Stimulated activated CD4-positive, alpha-beta T cell treated with anti-CD3 and anti-CD28 coated beads, Interleukin-15, amount 100 ng/mL, for 48 hours (primary cell): ENCODE measurements at places on chromosomes 11 and 22.

DNA sequence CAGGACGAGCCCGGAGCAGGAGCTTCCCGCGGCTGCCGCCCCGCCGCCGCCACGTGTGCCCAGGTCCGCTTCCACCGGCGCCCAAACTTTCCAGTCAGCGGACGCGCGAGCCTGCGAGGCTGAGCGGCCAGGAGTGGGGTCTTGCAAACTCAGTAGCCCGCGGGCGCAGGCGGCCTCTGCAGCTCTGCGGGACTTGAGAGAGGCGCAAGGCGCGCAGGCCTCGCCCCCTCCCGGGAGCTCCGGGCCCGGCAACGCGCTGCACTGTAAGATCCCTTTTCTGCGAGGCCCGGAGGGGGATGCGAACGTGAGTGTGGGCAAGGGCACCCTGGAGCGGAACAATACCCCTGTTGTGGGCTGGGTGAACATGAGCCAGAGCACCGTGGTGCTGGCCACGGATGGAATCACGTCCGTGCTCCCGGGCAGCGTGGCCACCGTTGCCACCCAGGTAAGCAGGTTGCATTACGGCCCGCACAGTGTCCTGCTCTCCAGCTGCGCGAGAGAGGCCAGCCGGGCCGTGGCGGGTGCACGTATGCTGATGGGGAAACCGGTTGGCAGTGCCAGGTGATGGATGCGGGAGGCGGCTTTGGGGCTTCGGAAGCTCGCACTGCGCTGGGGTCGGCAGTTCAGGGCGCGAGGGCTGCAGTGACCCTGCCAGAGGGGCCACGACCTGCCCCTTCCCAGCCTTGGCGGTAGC lies 2.0 kb downstream of the SLC6A5 start:
- DNase-seq = no peak

DNA sequence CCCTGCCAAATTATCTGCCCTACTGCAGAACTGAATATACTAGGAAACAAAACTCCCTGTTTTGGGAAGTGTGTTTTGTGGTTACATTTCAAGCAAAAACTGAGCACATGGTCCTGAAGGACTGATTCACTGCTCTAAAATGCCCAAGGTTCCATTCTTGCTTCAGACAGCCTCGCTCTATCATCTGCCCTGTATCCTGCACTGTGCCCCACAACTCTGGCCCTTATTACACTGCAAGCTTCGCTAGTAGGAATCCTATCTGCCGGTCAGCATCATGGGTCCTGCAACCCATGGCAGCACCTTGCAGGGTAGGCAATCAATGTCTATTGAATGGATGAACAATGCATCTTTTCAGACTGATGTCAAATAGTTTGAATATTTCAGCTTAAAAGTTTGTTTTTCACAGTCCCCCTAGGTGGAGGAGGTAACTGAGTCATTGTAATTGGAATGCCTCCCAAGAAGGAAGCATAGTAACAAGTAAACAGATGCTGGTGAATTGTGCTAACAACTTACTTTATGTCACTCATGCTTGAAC lies 21.3 kb downstream of the LAYN start:
- DNase-seq = no peak

DNA sequence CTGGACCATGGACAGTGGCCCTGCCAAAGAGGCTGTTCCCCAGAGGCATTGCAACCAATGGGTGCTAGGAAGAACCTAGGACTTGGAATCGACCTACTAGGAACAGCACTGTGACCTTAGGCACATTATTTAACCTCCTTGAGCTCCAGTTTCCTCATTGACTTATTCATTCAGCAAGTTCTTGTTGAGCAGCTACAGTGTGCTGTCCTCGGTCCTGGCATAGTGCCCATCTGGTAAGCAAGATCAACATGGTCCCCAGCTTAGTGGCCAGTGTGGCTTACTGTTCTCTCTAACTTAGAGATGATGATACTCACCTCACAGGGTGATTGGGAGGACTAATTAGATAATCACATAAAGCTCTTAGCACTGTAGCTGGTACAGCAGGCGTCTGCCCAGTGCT lies 8.2 kb downstream of the ABCG4 start:
- no peak for DNase-seq

DNA sequence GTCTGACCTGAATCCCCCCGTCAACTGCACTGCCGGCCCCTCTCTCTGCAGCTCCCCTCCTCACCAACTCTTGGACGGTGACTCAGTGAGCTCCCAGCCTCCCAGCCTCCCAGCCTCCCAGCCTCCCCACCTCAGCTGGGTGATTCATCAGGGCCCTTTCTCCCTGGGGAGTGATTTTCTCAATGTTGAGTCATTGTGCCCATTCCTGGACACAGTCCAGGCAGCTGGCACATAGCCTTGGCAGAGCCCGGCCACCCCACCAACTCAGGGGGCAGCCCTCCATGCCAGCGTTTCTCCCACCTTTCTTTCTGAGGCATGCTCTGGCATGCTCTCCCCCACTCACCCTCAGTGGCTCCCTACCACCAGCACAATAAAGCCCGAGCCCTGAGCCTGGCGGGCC lies 30.7 kb downstream of the PDE2A start:
- DNase-seq = no peak

GRCh38 chr11:60710482-60710881 lies 11.1 kb downstream of the MS4A8 start:
- no peak for DNase-seq

- DNase-seq = no peak
These were observed 30.6 kb downstream of the SC5D start for GRCh38 chr11:121323046-121323607.

DNA sequence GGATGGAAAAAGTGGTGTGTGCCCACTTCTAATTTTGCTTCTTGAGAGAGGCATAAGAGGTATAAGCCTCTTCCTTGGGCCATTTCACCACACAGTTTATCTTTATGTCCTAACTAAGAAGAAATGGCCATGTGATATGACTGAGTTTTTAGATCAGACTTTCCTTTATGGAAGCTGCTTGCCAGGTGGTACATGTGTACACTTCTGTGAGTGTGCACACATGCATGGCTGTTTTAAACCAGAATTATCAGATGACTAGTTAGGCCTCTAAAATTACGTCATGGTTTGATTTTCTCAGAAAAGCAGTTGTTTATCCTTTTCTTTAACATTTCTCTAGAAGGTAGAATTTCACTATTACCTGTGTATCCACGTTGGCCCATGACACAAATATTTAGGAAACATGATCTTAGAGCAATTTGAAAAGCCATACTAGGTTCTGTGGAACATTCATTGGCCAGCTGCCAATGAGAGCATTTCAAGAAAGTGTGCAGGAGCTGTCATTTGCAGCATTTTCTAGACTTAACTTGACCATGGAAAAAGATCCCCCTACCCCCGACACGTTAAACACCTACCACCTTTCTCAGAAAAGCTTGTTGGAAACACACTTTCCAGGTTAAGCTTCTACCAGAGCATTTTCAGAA lies 109.2 kb upstream of the GAL start:
- DNase-seq = no peak

- no peak for DNase-seq
These were observed 4.1 kb downstream of the MIF start for GRCh38 chr22:23898006-23898974.
